ENCODE measurements at places on chromosomes 5 and 9. TPM values are rescaled to one million over a fixed set of nuclear protein-coding genes. Genes with fewer than 3 reads are reported as not detected.

The FAM153A gene
- 0.04 TPM for polyA plus RNA-seq

The SNCB gene
- polyA plus RNA-seq, result 0.34 TPM

The GARIN3 gene
- not detected for polyA plus RNA-seq

The FANCC gene
- 3.6 TPM for polyA plus RNA-seq

Measured in psoas muscle (tissue), 8 donors.